ENCODE measurements at places on chromosomes 12 and 14.

- no peak for DNase-seq
These were observed 6.6 kb downstream of the CFAP54 start for GRCh38 chr12:96495841-96496545.

DNA sequence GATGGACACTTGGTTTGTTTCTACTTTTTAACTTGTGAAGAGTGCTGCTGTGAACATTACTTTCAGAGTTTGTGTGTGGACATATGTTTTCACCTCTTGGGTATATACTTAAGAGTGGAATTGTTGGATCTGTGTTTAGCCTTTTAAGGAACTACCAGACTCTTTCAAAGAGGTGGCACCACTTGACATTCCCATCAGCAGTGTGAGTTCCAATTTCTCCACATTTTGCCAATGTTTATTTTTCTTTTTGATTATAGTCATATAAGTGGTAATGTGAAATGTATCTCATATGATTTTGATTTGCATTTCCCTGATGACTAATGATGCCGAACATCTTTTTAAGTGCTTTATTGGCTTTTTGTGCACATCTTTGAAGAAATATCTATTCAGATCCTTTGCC lies 44.8 kb downstream of the ARHGAP5 start:
- DNase-seq: no peak

DNA sequence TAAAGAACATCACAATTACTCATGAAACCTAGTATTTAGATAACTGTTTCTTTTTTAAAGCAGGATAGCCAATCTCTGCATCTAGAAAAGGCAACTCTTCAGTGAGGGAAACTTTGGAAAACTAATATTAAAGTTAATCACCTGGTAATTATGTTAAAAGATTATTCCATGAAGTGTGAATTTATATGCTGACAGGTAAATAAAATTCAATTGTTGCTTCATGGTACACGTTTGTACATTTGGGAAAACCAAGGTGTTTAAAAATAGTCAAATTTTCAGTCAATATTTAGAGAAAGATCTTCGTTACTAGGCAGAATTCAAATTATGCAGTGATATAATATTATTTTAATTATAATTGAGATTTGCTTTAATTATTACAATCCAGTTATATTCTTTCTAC lies 100.1 kb upstream of the LRFN5 start:
- no peak for DNase-seq

DNA sequence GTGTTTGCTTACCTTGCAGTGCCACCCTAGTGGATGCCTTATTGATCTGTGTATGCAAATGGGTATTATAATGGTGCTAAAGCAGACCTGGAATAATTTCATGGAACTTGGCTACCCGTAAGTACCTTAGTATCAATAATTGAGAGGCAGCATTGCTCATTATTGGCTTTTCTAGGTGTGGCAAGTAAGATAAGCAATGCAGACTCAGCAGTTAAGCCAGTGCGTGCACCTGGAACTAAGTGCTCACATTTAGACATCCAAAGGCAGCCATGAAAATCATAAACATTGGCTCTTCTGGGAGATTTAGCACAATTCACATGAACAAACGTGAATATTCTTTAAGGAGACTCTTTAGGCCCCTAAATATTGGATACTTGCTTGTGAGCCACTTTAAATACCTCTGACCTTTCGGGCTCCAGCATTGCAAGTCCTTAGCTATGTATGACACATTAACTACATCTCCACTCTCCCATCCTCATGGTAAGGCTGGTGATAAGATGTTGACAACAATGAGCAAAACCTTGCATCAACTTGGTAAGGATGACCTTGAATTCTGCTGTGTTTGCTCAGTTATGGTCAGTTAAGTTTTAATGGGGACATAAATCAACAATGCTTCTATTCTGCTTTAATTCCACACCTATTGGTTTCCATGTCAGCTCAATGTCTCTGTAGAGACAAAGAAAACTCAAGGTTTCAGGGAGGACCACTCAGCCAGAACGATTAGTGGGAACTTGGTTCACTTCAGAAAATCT lies 112.0 kb downstream of the SLC5A8 start:
- DNase-seq: no peak

DNA sequence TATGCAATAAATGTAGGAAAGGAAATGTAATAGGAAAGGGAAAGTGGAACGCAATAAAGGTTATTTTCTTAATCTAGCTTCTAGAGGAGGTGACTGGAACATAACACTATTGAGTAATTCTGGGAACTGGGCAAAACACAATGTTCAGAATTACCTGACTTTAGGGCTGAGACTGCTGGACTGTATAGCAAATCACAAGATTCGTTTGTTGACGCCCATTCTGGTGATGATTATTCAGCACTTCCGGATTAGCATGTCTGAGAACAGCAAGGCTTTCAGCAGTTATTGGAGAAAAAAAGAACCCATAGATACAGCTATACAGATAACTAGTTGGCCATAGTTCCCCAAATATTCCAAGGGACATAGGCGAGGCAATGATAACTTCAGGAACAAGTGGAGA lies 2.3 kb upstream of the KLRD1 start:
- DNase-seq: no peak

DNA sequence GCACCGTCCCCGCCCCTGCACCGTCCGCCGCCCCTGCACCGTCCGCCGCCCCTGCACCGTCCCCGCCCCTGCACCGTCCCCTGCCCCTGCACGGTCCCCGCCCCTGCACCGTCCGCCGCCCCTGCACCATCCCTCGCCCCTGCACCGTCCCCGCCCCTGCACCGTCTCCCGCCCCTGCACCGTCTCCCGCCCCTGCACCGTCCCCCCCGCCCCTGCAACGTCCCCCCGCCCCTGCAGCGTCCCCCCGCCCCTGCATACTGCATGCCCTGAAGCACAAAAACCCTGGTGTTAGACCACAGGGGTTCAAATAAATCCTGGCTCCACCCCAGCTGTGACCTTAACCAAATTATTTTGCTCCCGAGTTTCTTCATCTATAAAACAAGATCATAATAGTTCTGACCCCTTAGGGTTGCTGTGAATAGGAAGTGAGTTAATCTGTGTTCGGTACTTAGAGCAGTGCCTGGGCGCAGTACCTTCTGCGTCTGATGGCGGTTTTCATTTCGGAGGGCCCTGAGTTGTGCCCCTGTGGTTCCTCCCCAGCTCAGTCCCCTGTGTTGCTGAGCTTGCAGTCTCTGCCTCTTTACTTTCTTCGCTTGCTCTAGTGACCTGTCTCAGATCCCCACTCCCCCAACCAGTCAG lies 38.1 kb downstream of the ESRRB start:
- no peak for DNase-seq

DNA sequence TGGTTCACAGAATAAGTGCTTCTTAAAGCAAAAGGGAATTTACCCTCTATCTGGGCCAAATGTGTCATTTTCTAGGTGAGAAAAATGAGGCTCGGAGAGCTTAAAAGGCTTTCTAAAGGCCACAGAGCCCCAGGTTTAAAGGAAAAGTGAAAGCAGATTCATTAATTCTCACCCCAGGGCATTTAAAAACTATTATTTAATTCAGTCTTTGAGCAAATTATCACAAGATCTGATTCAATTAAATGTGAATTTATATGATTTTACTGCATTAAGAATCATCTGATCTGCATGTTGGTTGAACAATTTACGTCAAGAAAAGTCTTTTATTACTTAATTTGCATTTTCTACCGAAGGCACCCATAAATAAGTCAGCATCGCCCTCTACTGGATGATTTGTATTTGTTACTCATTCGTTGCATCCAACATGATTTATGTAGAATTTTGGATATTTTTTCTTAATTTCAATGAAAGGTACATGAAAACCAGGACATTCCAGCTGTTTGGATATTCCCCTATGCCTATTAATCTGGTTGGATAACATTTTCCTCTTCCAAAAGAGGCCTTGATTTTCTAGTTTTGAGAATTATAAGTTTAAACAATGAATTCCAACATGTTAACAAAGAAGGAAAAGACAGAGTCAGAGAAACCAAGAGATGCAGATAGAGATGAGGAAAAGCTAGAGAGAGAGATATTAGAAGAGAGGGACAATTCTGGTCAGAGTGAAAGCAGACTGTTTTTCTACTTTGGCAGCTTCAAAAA lies 19.1 kb upstream of the DHRS7 start:
- DNase-seq: no peak

DNA sequence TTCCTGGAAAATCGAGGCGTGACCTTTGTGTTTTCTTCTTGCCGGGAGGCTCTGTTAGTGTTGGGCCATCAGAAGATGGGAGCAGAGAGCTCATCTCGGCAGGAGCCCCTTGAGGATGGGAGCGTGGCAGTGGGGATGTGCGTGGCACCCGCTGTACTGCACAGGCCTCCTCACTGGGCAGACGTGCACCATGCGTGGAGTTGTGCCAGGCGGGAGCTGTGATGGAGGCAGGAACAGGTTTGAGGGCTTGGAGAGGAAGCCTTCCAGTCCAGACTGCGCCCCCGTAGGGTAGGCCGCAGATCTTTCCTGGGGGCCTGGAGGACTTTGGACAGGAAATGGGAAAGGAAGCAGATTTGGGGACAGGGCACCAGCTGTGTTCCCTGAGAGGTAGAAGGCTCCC lies 197.5 kb downstream of the TSPAN9 start:
- DNase-seq: no peak

DNA sequence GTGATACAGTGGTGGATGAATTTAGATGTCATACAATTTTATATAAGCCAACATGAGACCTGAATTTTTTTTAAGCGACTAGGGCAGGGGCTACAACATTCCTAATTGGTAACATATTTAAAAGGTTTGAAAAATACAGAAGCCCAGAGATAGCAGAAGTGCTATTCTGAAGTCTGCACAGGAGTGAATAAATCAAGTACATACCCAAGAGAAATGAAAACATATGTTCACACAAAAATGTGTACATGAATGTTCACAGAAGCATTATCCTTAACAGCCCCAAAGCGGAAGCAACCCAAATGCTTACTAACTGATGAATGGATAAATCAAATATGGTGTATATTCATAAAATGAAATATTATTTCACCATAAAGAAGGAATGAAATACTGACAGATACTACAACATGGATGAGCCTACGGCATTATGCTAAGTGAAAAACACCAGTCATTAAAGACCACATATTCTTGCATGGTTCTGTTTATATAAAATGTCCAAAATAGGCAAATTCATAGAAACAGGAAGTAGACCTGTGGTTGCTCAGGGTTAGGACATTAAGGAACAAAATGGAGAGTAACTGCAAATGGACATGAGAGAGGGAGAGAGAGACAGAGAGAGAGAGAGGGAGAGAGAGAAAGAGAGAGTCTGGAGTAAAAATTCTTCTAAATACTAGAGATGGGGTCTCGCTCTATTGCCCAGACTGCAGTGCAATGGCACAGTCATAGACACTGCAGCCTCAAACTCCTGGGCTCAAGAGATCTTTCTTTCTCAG lies 28.0 kb upstream of the GXYLT1 start:
- DNase-seq: no peak

DNA sequence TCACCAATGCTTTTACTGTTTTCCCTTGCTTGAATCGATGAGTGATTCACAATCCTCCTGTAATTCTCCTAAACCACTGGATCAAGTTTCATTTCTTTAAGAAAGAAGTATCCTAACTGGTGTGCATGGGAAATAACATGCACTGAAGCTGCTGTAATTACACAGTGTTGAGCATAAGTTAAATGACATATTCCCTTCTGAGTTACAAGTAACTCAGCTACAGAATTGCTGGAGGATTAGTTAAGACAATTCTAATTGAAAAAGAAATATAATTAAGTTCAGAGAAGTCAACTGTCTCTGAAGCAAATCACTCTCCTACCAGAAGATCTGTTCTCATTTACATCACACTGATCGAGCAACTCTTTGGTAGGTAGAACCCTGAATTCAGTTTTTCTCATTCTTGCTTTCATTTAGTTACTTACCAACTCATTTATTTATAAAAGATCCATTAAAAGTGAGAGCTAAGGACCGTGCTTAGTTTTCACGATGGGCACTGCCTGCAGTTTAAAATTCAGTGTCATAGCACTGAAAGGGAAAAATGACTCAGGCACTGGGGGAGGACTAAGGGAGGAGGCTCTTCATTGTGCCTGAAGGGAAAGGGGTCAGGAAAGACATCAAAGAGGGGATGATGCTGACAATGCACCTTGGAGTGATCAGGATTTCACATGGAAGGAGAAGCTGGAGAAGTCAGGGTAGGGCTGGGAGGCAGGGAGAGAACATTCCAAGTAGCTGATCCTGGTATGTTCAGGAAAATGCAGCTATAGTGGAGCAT lies 327.2 kb downstream of the EMP1 start:
- no peak for DNase-seq

GRCh38 chr14:91228112-91229004 lies 16.1 kb downstream of the GPR68 start:
- DNase-seq: peak; percentile 89

DNA sequence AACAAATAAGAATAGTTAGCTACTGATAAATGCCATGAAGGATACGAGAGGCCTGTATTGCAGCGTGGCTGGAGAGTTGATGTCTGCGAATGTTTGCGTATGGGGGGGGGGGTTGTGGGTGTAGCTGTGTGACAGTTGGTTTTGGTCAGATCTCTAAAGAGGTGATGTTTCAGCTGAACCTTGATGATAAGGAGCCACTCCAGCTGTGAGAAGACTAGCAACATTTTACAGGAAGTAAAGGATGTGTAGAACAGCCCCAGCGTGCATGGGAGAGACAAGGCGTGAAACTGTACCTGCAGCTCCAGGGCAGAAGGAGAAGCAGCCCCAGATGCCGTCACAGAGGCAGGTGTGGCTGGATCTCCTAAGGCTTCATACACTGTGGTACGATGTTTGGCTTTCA lies 416.9 kb downstream of the TMEM132D start:
- DNase-seq: no peak

DNA sequence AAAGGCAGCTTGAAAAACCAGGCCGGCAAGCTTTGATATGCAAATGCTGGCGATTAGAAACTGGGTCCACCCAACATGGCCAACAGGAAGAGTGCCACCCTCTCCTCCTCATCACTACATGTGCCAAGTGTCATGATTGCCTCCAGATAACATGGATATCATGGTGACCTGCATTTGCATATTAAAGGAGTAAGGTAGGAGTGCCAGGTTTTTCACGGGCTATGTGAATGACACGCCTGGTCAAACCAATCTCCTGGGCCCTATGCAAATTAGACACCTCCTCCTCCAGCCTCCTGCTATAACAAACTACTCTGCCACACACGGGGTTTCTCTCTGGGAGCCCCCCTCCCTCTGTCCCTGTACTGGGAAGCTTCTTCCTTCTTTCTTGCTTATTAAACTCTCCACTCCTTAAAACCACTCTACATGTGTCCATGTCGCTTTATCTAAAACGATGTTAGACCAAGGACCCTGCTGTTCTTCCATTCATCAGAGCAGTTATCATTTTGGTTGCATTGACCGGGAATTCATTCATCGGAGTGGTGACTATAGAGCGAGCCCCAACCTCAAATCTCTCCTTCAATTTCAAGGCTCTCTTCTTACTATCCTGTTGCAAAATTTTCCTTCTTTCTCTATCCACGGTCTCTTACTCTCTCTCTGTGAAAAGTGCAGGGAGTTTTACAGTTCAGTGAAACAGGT lies 27.5 kb downstream of the APOBEC1 start:
- DNase-seq: no peak

- no peak for DNase-seq
These were observed 31.9 kb upstream of the DUSP6 start for GRCh38 chr12:89384050-89384758.

DNA sequence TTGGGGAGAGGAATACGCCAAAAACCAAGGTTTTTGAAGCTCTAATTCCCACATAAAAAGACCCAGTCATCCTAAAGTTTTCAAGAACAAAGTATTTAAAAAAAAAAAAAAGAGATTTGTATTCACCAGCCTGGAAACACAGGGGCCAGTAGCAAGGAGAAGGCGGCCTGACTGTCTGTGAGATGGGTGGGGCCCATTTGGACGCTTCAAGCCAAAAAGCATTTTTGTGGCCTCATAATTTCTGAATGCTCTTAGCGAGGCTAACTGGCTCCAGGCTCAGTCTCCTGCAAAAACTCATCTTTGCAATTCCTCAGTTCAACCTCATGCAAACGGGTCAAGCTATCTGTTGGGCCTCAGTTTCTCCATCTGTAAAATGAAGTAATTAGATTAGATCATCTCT lies 514.1 kb downstream of the MED13L start:
- no peak for DNase-seq

Measured in activated naive CD4-positive, alpha-beta T cell treated with Interleukin-2 at 50 U/mL for 16 hours (primary cell).